Ecto neural progenitor cell (in vitro differentiated cells): ENCODE measurements at places on chromosomes 2 and 18.
A peak's percentile ranks its signal among the peaks of the same experiment; 100 is the strongest.

GRCh38 chr2:6971502-6971901, 54.3 kb downstream of the RNF144A start:
- peak; percentile 25 for DNase-seq

DNA sequence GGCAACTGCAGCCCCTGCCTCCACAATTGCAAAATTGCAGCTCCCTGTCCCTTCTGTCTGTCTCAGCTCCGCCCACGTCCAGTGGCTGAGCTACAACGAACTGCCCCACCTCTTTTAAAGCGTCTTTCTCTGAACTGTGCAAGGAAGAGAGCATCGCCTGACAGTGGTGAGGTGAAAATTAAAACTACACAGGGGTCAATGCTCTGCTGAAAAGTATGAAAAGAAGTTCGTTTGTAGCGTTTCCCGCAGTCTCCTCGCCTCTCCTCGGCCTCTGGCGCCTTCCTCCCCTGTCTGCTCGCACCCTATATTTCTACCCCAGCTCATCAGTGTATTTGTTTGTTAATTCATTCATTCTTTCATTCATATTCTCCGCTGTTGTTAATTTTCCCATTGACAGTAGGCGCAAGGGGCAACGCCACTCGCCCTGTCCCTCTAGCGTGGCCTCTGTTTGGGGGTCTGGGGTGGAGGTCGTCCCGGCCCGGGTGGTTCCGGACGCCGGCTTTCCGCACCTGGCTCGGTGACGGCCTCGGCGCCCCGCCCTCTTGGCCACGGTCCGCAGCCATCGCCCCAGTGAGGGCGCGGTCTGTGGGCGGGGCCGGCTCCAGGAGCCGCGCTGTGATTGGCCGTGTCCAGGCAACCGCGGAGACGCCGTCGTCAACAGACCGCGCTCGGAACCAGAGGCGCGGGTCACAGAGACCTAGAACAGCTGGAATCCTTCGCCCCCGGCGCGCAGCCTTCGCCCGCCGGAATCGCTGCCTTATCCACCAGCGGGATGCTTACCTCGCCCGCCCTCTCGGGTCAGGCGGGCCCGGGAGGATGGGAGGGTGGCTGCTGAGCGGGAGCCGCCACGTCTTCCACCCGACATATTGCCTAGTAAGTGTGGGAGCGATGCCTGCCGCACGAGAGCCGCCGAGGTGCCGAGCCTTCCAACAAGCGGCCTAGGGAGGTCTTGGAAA, at the start of gene VWA3B:
Gene VWA3B, plus strand, starts transcription at position 677 of the 956 bp plus-strand sequence. CDS start 5,926 bp downstream, outside the sequence.
- peak; percentile 85 for DNase-seq

GRCh38 chr2:101882769-101883307, 108.9 kb upstream of the IL1R2 start:
- DNase-seq: no peak

GRCh38 chr2:121289271-121289670, 4.3 kb upstream of the TFCP2L1 start:
- DNase-seq: peak; percentile 39

DNA sequence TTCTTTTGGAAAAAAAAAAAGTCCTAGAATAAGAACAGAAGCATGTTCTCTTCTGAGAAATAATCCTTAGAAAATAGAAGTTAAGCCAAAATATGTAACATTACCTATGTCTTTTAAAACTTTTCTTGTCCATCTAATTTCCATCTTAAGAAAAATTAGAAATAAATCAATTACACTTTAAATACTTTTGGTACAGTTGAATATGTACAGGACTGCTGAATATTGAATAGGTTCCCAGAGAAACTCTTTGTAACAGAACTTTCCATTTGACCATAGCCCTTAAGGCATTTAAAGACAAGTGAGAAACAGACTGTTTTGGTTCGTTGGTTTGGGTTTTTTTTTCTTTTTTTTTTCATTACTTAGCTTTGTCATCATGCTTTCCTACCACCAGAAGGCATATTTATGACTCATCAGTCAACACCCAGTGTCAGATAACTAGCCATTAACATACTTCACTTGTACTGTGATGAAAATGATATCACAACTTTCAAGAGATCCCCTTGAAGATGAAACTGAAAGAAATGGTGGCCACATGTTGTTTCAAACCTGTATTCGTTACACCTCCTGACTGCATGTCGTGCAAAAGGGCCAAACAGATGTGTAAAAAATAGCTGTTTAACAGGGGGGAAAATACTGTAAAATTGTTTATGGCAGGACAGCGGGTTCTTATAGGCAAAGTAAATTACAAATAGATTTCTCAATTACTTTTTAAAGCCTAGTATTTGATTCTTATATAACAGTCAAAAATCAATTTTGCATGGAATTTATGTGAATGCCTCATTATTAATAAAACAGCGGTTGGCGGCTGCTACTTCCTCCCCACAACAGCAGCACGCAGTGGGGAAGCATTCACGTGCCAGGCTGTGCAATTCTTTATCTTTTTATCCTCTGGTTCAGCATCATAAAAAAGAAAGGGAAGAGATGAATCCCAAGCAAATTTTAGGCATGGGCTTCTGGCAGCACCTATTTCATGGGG, 280.7 kb upstream of the HNRNPA3 start:
- no peak for DNase-seq

- no peak for DNase-seq
These were observed 301.9 kb upstream of the MYT1L start for GRCh38 chr2:2633017-2633416.

GRCh38 chr2:74099271-74099670, 48.4 kb downstream of the BOLA3 start:
- no peak for DNase-seq

- no peak for DNase-seq
These were observed 28.8 kb upstream of the FBXO11 start for GRCh38 chr2:47935071-47935470.

DNA sequence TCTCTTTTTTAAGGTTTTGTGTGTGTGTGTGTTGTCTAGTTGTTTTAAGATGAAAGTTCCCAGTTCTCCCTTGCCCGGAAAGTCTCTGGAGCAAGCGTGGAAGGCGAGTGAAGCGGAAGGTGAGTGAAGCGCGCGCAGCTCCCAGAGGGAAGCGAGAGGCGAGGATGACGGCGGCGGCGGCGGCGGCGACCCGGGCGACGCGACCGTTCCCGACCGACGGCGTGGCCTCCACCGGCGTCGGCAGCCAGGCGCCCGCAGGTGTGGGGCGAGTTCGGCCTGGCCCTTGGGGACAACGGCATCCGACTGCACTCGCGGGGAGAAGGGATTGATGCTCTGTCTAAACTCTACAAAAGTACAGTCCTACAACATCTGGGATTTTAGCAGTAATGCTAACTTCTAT, 321.9 kb downstream of the CELF4 start:
- DNase-seq: no peak

DNA sequence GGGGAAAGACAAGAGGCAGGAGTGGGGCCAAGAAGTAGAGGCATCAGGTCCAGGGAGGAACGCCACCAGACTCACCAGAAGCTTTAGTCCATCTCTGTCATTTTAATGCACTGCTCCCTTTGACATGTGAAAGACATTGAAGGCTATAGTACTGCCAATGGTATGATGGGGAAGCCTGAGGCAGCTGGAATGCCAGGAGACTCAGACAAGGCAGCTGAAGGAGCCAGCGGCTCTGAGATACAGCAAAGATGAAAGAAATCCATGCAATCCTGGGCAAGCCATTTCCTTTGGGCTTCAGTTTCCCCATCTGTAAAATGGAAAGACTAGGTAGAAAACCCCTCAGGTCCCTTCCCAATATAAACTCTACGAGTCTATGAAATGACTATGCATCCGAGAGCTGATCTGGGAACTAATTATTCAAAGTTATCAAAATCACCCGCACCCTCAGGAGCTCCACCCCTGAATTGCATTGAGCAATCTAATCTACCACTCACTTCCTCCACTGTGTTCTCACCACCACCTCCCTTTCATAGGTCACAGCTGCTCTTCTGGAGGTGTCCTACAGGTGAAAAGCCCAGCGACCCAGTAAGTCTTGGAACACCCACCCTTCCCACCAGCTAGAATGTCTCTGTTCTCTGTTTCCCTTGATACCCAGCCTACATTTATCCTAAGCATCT, 3.1 kb downstream of the CXCR2 start:
- DNase-seq: no peak

GRCh38 chr2:191629001-191629453, 48.9 kb upstream of the NABP1 start:
- no peak for DNase-seq

DNA sequence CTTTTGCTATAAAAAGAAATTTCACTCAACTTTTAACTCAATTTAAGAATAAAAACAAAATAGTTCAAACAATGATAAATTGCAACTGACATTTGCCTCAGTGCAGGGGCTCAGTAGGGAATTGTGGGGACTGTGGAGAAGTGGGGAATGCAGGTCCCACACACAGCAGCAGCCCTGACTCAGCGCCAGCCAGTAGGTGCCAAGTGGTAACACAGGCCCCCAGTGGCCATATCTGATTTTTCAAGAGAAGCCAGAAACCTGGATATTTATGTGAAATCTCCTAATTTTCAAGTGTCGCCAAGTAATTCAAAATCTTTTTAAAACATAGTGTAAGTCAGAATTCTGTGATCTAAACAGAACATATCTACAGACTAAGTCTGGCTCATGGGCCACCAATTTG, 186.3 kb downstream of the EN1 start:
- no peak for DNase-seq

DNA sequence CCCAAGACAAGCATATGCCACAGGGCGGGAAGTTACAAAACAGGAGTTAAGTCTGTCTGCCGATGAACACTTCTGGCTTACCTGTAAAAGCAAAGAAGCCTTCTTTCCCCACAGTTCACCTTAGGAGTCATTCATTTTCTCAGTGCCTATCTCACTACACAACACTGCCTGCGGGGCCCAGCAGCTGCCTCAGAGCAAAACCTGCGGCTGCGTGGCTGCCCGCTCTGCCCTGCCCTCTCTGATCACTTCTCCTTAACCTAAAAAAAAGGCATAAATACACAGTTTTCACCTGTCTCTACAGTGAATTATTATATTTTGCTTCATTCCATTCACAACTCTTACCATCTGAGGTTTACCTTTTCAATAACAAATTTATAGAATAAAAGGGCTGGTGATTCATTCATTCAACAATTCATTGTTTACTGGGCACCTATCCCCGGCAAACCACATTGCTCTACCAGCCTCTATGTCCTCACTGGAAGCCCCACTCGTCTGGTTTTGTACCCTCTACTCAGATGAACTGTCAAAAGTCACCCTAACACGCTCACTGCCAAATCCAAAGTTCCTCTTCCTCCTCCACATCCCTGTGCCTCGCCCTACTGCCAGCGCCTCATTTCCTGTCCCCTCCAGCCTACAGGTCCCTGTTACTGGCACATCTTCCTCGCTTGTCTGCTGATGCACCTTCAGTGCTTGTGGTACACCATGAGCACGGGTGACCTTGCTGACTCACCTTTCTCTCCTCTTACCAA, 31.4 kb downstream of the AFG3L2 start:
- DNase-seq: no peak

- no peak for DNase-seq
These were observed 341.8 kb downstream of the RBM43 start for GRCh38 chr2:150919901-150920300.

DNA sequence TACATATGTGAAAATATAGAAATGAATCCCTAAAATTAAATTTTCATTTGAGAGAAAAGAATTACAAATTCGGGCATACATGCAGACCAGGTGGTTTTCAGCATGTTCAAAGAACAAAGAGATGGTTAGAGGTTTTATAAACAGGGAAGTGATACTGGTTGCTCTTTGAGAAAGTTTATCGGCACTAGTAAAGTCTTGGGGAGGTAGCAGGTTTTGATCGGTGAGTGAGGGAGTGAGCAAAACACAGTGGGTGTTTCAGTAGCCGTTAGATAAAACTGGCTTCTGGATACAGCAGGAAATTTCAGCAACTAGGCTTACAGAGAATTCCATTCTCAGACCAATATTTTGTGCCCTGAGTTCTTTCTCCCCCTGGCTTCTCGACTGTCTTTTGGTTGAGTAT, 51.1 kb downstream of the DSC3 start:
- no peak for DNase-seq

DNA sequence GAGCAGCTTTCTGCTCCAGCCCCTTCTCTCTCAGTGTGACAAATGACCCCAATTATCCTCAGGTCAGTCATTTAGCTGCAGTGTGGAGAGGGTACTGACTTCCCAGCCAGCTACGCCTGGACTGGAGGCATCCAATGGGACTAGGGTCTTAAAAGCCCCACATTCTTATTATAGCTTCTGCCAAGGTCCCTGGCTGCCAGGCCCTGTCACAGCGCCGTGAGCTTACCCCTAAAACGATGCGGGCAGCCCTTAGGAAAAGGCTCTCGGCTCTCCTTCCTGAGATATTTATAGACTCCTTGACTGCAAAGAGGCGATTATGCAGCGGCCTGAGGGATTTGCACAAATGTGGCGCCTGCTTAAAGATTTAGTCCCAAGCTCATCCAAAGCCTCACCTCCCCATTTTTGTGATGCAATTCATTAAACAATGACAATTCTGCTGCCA, 69.2 kb upstream of the EDAR start:
- DNase-seq: peak; percentile 52

DNA sequence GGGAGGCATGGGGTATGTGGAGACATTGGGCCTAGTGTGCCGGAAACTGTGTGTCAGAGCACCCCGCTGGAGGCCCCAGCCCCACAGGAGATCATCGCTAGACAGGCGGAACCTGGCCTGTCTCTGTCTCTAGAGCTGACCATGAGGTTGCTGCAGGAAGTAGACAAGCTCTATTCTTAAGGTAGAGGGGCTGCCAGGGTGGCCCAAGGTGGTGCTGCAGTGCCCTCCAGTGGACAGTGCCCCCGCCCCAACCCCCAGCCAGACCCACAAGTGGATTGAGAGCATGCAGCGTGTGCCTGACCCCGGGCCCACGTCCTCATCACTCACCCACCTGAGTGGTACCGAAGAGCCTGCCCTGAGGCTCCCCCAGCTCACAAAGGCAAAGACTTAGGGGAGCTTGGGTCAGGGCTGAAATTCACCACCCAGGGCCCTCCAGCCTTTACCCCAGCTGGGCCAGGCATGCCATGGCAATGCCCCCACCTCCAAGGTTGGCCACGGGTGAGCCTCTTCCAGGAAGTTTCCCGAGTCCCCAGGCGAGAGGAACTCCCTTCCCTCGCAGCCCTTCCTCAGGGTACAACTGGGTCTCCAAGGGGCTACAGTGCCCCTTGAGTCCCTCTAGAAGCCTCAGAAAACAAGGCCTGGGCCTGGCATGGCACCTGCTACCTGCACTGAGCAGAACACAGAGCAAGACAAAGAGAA, 155.0 kb downstream of the TTC32 start:
- DNase-seq: peak; percentile 76

GRCh38 chr2:873027-873426, 77.6 kb upstream of the SNTG2 start:
- DNase-seq: no peak

GRCh38 chr2:219782737-219783348, 155.4 kb downstream of the SLC4A3 start:
- no peak for DNase-seq

DNA sequence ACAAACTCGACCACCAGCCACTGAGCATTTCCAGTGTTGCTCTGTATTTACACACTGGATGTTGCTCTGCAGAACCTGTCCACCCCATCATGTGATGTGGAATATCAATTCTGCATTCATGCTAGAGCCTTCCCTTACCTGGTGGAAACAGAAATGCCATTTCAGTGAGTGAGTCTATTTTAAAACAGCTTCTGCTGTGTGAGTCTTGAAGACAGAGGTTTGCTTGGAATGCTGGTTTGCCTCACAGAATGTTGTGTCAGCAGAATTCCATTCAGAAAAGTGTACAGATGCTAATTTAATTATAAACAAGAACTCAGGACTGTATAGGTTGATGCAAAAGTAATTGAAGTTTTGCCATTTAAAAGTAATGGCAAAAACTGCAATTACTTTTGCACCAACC, 118.3 kb downstream of the MAP3K20 start:
- no peak for DNase-seq
